ENCODE measurements at places on chromosomes 5 and 9.

DNA sequence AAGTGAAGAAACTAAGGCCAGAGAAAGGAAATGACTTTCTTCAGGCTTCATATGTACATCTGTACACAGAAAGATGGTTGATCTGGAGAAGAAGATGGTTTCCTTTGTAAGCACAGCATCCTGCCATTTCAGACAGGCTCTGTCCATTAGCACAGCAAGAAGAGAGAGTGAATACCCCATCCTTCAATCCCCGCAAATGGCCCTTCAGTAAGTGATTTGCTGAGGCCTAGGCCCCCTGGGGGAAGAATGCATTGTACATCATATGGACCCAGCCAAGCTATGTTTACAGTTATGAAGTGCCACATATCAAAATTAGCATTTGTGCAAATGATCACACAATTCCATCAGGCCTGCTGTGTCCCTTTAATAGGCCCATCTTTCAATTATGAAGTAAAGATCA is 657.4 kb downstream of the BRINP1 start:
- no peak for DNase-seq

- DNase-seq, result no peak
Measured at GRCh38 chr5:9545136-9545991, 511 bp downstream of the SEMA5A start.

DNA sequence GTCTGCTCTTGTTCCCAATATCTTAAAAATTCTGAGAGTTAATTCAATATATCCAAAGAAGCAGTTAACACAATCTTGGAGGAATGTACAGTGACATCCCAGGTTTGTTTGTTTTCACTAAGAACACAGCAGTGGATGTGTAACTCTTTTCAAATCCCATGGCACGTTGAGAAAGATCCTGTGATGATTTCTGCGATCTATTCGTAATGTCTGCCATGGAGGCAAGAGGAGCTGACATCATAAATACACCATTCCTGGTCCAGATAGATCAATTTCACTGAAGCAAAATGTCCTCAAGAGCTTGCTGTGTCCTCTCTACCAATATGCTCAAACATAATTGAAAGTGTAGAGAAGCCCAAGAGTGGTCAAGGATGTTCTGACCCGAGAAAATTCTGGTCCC is 252.8 kb upstream of the TRIM32 start:
- DNase-seq, result no peak

DNA sequence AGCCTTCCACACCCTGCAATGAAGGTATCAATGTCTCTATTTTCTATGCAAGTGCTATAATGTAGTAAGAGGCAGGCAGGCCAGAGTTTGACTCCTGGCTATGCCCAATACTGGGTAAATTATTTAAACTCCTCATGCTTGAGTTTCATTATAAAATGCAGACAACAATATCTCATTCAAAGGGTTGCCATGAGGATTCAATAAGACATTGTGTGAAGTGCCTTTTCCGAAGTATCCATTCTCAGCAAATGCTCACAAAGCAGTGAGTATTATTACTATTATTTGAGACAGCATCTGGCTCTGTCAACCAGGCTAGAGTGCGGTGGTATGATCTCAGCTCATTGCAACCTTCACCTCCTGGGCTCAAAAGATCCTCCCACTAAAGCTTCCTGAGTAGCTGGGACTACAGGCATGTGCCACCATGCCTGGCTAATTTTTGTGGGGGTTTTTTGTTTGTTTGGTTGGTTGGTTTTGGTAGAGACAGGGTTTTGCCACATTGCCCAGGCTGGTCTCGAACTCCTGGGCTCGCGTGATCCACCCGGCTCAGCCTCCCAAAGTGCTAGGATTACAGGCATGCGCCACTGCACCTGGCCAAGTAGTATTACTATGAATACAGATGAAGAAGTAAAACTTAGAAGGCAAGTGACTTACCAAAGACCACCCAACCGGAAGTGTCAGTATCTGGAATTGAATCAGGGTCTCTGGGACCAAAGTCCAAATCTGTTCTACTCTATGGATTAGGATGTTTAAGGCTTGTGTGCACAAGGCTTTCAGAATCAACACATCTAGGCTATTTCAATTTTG is 18.8 kb downstream of the ADAM19 start:
- no peak for DNase-seq

DNA sequence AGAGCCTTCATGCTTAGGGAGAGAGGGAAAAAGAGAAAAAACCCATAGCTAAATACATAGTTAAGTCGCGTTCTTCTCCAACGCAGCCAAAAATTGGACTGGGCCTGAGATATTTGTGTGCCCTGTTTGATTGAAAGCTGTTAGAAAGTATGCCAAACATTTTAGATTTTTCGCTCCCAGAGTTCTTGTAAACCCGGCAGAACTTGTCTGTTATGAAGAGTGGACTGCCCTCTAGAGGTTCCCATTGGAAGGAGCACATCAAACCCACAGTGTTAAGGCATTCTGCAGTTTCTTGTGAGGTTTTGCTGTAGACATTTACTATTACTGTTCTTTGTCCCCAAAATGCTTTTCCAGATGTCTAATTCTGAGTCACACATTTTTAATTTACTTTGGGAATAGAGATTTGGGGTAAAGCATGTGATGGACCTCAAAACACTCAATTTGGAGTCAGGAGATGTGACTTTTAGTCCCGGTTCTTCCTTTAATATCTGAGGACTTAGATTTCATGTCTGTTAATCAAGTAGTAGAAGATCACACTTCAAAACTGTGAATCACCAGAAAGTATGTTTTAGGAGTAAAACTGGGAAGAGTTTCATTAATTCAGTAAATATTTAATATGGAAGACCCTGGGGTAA is 96.6 kb downstream of the PCSK1 start:
- peak; percentile 83 for DNase-seq

DNA sequence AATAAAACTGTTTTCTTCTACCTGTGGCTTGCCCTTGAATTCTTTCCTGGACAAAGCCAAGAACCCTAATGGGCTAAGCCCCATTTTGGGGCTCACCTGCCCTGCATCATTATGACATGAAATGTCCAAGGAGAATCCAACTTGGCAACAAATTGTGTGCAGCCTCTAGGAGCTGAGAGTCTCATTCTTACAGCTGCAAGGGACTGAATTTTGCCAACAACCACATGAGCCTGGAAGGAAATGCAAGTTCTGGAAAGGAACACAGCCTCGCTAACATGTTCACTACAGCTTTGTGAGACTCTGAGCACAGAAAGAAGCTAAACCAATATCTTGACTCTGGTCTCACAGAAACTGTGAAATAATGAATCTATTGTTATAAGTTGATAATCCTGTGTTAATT is 94.8 kb upstream of the CDH12 start:
- DNase-seq, result no peak

DNA sequence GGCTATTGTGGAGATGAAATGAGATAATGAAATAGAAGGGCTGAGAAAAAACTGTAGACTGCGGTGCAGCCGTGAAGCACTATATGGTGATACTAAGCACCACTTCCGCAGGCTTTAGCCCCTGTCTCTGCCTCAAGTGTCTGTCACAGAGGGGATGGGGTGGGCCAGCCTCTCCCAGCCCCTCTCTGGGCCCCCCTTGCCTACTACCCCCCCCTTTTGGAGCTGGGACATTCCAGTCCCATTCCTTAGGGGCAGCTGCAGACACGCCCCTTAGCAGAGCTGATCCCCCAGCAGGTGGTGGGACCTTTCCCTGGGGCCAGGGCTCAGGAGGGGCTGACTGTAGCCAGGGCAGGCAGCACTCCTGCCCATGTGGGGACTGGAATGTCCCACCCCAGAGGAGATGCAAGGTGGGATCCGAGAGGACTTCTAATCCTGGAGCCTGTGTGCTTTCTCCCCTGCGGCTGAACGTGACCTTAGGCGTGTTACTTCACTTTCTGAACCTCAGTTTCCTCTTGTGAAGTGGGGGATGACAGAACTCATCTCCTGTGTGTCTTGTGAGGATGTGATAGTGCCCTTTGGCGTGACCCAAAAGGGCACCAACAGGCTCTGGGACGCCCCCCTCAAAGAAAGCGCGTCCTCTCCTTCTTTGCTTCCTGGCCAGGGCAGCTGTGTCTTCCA is 1.9 kb downstream of the N4BP3 start:
- DNase-seq, result no peak

DNA sequence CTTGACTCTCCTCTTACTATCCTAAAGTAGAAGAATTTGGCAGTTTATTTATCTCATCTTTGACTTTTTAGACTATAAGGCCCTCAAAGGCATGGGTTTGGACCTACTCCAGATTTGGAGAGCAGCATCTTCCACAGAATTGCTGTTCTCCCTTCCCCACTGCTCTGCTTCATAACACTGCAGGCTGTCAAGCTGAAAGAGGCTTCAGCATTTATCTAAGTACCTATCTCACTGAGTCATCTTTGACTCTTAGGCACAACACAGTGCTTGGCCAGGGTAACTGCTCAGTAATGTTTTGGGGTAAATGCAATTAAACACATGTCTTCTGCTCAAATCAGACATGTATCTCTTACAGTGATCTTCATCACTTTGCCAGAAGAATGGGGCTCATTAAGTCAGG is 60.6 kb downstream of the GRIN3A start:
- no peak for DNase-seq

GRCh38 chr5:164090358-164090757 is 584.9 kb downstream of the MAT2B start:
- no peak for DNase-seq

DNA sequence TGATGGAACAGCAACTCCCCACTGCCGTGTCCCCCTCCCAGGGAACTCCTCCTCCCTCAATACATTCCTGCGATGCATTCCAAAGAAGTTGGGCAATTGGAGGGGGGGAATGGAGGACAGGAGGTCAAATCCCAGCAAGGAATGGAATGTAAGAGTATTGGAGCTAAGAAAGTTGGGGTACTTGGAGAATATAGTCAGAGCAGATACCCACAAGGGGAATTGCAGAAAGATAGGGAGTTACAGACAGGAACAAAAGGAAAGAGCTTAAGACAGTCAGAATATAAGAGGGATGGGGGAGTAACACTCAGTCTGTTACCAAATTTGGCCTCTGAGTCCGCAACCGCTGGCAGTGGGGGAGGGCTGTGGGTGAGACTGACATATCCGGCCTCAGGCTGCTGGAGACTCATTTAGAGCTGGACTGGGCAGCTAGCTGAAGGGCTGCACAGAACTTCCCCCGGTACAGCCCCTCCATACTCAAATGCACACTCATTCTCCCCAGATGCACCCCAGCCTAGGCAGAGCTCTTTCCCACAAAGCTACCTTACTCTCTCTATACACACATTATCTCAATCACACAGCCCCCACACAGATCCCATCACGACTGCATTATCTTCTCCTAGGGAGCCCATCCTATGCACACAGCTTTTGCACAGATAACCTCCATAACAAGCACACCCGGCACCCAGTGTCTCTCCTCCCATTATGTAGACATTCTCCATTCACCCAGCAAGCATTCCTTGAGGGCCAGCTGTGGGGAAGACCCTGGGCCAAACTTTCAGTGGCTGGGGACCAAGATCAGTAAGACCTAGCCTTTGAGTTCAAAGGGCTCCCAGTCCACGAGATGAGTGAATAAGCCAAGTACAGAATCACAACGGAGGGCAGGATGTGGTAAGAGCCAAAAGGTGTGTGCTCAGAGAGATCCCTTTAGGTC is 3.7 kb downstream of the TLN1 start:
- no peak for DNase-seq

DNA sequence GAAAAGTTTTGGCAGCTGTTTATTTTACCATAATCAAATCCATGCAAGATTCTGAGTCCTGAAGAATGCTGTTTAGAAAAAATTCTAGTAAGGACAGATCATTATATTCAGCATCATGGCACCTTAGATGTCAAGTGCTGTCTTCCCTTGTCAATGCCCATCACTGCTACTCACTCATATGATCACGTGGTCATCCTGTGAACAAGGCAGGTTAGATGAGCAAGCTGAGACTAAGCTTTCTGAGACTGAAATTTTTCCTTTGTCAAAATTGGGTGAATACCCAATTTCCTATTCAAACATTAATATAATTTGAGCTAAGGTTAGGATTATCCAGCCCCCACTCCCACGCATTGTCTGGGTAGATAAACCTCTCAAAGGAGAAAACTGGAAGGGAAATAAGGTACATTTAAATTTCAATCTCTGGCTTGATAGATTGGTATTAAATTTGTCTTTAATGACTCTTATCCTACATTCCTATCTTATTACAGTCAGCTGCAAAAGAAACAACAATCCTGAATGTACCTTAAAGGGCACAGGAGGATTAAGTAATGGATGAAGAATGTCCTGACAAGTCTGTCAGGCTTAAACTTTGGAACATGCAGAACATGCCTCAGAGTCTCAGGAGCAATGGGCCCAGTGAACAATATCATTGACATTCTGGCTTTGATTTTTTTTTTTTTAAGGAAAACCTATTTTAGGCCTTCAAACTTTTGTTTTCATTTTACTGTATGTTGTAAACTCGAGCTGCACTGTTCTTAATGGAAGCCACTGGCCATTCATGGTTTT is 148.7 kb upstream of the RANBP3L start:
- DNase-seq, result no peak

DNA sequence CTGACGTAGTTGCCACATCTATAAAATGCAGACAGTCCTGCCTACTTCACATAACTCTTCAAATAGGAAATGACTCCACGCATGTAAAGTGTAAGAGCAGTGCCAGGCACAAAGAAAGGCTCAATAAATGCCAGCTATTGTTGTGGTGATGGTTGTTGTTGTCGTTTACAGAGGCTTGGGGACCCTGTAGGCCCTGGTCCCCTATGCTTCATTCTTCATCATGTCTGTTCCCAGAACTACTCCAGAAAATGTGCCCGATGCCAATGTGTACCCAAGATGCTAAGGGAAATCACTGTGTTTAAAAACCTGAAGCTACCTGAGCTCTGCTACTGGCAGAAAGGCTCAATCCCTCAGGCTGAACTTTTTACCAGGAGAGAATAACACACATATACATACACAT is 9.1 kb downstream of the SLIT3 start:
- DNase-seq, result no peak

GRCh38 chr5:44329716-44330115 is 59.5 kb downstream of the FGF10 start:
- DNase-seq, result no peak

DNA sequence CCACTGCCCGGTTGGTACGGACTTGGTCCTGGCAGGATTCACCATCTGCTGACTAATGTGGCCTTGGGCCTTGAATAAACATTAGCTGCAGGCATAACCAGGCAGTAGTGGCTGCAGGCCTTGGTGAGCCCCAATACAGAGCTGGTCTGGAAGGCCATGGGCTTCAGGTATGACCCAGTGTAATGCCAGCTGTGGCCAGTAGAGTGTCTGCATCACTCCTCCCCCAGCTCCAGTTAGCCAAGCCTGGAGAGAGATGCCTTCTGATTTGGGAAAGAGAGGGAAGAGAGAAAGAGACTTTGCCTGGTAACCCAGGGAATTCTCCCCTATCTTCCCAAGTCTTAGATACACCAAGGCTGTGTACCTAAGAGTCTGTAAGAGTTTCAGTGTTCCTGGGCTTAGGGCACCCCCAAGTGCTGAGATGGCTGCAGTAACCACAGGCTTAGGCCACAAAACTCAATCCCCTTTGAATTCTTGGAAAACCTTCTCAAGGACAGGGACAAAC is 5.6 kb upstream of the C5 start:
- no peak for DNase-seq

- peak; percentile 83 for DNase-seq
Measured at GRCh38 chr5:177607452-177608192, 7.7 kb downstream of the B4GALT7 start.

Measured in SW480 (cell line).